Fibroblast of mammary gland (primary cell): ENCODE measurements at places on chromosomes 1 and 21.

DNA sequence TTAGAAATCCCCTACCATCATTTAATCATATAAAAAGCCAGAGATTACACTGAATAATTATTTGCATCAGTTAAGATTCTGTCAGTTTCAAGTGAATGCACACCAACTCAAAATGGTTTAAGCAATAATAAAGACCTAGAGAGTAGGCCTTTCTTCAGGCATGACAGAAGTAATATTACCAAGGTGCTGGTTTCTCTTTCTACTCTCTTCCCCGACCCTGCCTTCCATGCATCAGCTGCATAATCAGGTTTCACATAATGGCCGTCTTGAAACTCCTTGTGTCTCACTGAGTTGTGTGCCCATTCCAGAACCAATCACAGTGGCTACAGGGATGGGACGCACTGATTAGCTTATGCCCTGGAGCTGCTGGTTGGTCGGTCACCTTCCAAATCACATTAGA, 103.5 kb upstream of the SERTAD4 start:
- DNase-seq: no peak

- DNase-seq: no peak
Measured at GRCh38 chr1:37281354-37281753, 193.0 kb upstream of the ZC3H12A start.

- DNase-seq: no peak
Measured at GRCh38 chr1:89847191-89847729, 26.4 kb downstream of the LRRC8D start.

GRCh38 chr1:205276689-205277065, 44.9 kb downstream of the NUAK2 start:
- DNase-seq: no peak

- no peak for DNase-seq
Measured at GRCh38 chr1:186206048-186206570, 168.9 kb downstream of the TPR start.

GRCh38 chr1:25554886-25555752, 11.7 kb downstream of the LDLRAP1 start:
- DNase-seq: no peak

- no peak for DNase-seq
Measured at GRCh38 chr1:245095903-245096302, 58.9 kb upstream of the KIF26B start.

GRCh38 chr21:15333136-15333710, 268.4 kb upstream of the NRIP1 start:
- DNase-seq: no peak
